RWPE2 (cell line): ENCODE measurements at places on chromosomes 12 and 14.

DNA sequence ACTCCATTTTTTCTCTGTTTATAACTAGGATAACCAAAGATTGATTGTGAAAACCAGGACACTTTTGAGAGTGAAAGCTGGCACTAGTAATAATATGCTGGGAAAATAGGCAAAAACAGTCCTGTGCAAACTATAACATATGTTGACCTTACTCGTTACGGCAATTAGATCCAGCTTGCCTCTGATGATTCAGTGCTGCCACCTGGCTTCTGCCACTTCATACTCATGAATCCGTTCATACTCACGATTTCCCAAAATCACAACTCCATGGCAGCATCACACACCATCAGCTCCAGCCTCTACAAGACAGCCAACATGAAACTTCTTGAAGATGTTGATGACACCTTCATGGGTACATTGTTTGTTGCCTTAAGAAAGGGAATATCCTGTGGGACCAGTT lies 49.1 kb upstream of the CAND1 start:
- no peak for DNase-seq

- DNase-seq = no peak
Measured at GRCh38 chr12:97140355-97140754, 233.3 kb downstream of the NEDD1 start.

DNA sequence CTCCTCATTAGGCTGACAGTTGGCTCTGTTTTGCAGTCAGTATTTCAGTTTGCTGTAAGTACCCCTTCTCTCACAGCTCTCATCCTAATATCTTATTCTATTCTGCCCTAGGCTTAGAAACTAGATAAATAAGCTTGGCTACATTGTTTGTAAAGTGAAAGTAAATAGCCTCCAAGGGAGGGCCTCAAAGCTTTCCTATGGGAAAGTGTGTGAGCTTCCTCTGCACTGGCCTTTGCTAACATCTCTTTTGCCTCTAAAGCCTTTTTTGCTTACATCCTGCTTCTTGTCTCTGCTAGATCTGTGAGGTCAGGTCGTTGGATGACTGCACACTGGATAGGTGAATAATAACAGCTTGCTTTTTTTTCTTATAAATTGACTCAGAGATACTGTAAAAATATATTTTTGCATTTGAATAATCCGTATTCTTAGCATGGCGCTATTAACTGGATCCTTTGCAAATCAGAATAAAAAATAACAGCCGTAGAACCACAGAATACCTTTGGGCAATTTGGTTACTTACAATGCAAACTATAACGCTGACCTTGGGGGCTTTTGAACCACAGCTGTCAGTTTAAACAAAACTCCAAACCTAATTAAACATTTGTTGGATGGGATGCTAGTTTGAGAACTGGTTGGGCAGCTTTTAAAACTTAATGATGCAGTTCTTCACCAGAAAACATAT lies 55.1 kb downstream of the TTC6 start:
- DNase-seq = no peak

GRCh38 chr12:2607881-2608607 lies 186.7 kb upstream of the FKBP4 start:
- DNase-seq = no peak

GRCh38 chr14:102238131-102238530 lies 66.8 kb downstream of the MOK start:
- DNase-seq = no peak

DNA sequence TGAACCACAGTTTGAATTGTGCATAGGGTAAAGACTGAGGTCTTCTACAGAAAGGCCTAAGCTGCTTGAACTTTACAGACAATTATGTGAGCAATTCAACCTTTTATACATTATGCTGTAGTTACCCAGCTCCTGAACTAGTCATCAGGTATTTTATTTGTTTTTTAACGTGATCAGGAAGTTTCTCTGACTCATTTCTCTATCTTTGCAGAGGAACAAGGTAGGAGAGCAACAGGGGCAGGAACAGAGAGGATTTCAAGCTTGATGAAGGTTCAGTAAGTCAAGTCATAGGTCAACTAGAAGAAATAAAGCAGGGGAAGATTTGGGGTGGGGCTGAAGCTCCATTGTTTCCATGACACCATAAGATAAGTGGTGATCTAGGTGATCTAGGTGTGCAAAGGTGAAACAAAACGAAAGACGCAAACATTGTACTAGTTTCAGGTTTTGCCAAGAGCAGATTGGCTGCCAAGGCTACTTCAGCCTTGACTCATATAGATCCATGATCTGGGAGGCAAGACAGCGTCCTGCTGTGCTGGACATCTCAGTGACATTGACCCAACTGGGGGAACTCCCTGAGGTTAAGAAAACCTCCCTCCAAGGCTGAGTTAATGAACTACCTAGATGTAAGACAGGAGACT lies 198.1 kb downstream of the DAD1 start:
- DNase-seq = no peak

DNA sequence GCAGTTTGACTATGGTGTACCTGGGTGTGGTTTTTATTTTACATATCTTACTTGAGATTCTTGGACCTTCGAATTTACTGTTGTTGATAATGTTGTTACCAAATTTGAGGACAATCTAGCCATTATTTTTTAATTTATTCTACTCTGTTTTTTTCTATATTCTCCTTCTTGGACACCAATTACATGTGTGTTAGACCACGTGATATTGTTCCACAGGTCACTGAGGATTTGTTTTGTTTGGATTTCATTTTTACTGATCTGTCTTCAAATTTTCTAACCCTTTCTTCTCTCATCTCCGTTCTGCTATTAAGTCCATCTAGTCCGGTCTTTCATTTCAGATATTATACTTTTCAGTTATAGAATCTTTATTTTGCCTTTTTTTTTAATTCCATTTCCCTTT lies 204.9 kb upstream of the BCL2L14 start:
- no peak for DNase-seq

DNA sequence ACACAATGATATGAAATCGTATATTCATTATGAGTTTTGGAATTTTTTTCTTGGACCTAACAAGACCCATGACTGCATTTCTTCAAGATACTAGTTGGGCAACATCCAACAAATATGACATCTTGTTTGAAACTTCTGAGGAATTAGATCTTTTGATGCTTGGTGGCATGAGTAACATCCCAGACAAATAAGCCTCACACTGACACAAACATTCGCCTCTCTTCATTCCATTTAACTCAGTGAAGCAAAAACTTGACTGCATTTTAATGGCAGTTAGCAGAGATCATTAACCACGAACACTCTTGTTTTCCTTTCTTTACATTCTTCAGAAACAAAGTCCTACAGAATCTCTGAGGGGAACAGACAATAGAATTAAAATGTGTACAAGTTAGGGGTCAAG lies 758.3 kb downstream of the C12orf50 start:
- DNase-seq = no peak

DNA sequence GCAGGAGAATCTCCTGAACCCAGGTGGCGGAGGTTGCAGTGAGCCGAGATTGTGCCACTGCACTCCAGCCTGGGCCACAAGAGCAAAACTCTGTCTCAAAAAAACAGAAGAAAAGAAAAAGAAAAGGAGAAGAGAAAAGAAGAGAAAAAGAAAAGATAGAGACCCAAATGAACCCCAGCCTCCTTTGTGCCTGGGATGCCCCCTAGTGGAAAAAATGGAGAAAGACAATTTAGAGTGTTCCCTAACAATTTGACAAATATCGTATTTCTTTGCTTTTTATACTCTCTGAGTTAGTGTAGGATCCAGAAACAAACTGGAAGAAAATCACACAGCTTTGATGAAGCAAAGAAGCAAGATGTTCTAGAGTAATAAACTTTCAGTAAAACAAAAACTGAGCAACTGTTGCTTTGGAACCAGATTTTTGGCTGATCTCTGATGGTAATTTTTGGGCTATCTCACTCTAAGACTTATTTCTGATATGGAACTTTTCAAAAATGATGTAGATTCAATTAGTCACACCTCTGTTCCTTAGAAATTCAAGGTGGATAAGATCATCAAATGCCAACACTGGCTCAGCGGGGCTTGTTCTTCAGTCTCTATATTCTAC lies 18.6 kb upstream of the PRKAB1 start:
- DNase-seq = no peak

- DNase-seq = no peak
Measured at GRCh38 chr12:124633365-124634362, 66.3 kb upstream of the NCOR2 start.

- no peak for DNase-seq
Measured at GRCh38 chr12:131787143-131787660, 41.0 kb upstream of the MMP17 start.

- no peak for DNase-seq
Measured at GRCh38 chr14:94307410-94307992, 14.4 kb upstream of the SERPINA10 start.

DNA sequence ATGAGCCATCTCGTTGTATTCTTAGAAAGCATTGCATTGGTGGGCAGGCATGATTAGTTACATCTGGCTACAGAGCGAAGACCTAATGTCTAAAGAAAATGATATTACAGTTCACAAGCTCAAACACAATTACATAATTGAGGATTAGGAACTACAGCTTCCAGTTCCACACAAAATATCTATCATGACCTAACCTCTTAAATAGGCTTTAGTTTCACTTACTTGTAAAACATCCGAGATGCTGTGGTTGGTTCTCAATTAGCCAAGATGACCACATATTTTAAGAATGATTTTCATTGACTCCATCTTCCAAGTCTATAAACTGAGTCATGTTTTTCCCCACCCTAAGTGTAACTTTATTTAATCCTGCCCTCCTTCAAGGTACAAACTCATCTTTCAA lies 69.5 kb downstream of the LRIG3 start:
- DNase-seq = no peak

GRCh38 chr12:113464452-113464775 lies 7.3 kb downstream of the LHX5 start:
- no peak for DNase-seq

DNA sequence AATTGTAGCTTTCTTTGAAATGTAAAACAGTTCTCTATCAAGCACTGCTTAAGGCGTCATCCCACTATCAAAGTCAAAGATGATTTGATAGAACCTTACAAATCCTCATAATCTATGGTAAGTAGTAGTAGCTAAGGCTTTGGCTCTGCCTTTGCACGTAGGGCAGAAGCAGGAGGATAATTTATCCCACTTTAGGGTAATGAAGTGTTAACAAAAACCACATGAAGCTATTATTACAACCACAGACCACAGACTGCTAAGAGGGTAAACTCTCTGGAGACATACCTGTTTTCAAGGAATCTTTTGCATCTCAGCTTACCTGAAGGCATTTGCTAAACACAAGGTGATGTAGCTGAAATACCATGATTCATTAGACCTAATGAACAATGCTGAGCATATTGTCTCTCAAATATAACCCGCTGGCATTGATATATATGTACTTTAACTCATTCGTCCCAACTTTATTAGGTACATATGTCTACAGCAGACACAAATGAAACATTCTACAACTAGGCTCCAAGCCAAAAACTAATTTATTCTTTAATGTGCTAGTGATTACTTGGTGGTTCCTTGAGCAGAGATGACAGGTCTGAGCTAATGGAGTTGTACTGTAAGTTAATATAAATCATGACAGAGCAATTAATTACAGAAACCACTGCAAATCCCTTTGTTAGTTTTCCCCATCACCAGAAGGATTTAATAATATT lies 368.8 kb downstream of the ETNK1 start:
- no peak for DNase-seq

DNA sequence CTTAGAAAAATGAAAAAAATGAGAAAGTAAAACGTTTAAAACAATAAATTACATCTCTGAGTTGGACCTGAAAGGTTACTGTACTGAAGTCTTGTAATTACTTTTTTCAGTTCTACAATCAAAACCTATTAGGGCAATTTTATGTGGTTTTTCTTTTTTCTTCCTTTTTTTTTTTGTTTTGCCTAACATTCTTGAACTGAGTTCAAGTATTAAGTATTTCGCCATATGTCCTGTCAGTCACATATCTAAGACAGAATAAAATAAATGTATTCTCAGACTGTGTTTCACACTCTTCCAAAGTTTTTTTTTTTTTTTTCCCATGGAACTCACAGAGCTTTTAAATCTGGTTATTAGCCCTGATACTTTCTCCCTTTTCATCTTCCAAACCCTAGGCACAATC lies 172.0 kb downstream of the BCAT1 start:
- no peak for DNase-seq

- DNase-seq = no peak
Measured at GRCh38 chr12:116890330-116890729, 9.1 kb upstream of the HRK start.
